ENCODE measurements at places on chromosomes 2 and 18.

DNA sequence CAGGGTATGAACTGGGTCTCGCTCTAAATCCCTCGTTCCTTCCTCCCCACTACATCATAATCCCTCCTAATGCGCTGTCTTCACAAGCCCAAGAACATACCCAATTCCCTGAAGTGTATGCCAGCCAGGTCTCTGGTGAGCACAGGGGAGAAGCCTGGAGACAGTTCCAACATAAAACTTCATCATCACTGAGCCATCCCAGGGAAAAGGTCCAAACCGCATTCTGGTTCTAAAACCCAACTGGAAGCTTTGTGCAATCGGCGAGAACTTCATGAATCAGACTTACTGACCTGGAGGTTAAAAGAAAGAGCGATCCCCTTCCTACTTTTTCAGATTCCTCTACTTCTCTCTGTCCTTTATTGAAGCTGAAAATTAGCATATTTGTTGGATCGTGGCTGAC, 132.7 kb downstream of the ALPK2 start:
- no peak for DNase-seq

DNA sequence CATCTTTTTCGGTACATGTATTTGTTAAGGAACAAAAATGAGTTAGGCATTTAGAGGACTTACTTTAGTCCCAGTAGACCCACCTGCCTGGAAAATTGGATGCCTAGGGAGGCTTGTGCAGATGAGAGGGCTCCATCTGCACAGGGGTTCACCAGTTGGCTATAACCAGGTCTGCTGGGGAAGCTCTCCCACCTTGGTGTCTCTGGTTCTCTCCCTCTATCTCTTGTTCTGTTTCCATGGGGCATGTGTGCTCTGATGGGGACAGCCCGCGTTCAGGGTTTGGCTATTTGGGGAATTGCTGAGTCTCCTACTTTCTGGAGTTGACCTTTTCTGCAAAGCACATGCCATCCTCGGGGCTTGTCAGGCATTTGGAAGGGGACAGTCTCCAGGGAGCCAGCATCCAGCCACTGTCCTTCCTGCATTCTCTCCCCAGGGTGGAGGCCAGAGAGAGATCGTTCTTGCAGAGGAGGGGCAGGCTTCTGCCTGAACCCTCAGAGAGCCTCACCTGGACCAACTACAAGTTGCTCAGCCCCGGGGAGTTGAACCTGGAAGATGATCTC, 157.3 kb downstream of the KLHL29 start:
- DNase-seq, result no peak

DNA sequence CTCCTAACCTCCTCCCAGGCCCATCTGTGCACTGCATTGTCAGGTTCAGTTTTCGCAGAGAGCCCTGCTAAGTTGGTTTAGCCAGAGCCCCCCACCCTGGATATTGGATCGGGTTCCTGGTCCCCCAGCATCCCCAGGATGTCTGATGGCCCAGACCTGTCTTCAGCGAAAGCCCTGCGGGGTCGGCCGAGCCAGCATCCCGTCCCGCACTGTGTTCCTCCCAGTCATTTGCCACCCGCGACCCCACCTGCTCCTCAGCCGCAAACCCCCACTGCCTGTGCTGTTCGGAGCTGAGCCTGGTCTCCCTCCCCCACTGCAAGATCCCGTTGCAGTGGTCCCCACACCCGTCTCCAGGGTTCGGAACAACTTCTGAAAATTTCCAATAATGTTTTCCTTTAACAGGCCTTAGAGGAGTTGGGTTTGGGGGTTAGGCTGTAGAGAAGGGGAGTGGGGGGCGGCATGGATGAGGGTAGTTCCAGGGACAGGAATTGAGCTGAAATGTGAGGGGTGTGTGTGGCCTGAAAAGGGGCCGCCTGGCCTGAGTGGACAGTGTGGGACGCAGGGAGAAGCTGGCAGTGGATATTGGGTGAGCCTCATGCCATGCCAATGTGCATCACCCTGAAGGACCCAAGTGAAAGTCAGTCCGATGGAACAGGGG, 1.6 kb upstream of the COPS9 start:
- DNase-seq, result no peak

DNA sequence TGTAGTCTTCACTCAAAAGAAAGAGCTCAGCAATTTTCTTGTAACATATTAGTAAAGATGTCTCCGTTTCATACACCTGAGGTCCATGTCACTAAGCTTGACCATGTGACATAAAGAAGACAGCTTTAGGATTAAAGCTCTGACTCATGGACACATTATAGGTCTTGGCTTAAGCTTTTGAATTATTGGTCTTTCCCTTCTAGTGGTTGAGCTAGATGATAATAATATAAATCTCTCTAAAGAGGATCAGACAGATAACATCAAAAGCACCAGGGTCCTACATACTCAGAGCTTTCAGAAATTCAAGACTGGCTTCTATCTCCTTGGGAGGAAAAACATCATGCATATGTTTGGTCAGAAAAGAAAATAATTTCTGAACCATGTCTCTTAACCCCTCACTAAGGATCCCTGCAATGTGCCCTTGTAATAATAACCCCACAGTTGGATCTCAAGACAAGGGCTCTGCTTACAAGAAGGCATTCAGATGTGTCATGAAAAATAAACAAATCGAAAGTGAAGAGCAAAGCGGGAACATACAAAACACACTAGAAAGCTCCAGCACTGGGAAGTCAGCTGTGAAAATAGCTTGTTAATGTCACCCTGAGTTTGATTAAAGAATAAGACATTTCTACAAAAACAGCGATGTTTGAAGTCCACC, 174.5 kb downstream of the PID1 start:
- no peak for DNase-seq

DNA sequence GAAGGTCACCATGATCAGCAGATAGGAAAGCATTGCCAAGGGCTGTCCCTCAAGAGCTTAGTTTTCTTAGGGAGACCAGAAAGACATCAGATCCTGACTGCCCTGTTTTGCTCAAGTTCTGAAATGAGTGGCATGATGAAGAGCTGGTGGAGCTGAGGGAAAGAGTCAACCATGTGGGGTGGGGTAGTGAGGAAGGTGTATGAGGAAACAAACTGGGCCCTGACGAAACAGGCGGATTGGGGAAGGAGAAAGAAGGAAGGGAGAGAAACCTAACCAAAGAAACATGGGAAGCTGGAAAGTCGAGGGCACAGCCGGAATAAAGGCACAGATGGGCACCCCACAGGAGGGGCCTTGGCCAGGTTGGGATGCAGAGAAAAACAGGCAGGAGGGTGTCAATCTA, 8.0 kb downstream of the TGOLN2 start:
- DNase-seq, result no peak

DNA sequence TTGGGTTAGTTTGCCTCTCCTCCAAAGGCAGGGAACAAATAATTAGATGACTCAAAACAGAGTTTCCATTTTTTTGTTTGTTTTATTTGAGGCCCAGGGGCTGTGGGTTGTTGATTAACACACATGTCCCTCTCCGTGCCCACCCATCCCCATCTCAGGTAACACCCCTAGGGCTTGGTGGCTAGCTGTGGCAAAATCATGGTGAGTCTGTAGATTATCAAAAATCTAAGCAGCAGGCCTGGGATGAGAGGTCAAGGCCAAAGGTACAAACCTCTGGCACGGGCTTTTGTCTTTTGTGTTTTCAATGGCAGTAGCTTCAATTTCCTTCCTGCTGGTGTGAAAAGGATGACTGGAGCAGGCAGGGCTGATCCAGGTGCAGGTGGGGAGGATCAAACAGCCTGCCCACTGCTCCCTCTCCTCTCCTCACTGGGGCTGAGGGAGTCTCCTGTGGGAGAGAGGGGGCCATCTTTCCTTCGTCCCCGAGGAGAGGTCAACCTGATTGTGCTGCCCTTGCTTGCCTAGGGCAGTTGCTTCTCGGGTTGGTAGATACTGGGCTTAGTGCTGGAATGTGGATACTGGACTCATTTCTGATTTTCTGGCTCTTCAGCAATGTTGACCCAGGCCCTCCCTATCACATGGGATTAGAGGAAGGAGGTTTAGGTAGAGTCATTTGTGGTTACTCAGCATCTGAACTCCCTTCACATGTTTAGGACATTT, 31.9 kb upstream of the EML4 start:
- no peak for DNase-seq

DNA sequence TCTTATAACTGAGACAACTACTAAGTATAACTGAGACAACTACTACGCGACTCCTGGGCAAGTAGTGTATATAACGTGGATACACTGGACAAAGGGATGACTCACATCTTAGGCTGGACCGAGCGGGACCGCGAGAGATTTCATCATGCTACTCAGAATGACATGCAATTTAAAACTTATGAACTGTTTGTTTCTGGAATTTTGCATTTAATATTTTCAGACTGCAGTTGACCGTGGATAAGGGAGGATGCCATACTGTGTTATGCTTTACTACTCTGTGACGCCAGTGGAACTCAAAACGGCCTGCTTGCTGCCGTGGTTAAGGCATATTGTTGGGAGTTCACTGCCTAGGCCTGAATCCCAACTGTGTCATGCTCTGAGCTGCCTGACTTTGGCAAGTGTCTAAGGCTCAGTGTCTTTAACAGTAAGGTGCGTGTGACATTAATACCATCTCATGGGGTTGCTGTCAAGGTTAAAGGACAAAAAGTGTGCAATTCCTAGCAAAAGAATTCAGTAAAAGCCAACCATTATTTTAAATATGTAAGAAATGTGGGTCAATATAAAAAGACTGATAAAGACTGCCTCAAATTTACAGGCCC, 64.6 kb downstream of the BMP10 start:
- no peak for DNase-seq

DNA sequence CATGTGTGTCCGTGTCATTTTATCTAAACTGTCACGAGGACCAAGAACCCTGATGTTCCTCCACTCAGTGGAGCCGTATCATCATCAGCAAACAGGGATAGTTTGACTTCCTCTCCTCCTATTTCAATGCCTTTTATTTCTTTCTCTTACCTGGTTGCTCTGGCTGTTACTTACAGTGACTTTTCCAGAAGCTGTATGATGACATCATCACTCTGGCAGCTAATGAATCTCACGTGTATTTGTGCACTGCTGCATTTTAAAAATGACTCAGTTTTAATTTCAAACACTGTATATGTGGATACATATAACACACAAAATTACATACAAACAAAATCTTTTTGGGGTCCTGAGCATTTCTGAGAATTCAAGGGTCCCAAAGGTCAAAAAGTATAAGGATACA, 481.4 kb downstream of the CDH2 start:
- no peak for DNase-seq

GRCh38 chr2:12918138-12918834, 201.6 kb downstream of the TRIB2 start:
- DNase-seq, result no peak

- DNase-seq, result no peak
Observed at GRCh38 chr2:232482301-232483238, 5.1 kb downstream of the ECEL1 start.

- DNase-seq, result no peak
Observed at GRCh38 chr2:64637000-64637635, 16.6 kb downstream of the SERTAD2 start.

DNA sequence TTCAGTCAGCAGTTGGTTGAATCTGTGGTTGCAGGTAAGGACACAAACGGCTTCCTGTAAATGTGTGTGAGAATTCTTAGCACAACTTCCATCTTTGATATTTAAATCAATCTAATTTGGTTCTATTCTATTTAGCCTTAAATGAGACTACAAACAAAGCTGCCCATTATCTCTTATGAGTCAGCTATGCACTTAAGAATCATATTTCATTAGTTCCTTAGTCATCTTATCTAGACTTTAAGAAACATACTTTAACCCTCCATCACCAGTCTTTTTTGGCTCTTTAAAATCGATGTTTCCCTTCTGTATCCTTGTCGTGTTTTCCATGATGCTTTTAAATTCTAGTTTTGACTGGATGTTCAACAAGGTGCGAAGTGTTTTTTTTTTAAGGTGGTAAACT, 114.4 kb upstream of the TMEM200C start:
- no peak for DNase-seq

DNA sequence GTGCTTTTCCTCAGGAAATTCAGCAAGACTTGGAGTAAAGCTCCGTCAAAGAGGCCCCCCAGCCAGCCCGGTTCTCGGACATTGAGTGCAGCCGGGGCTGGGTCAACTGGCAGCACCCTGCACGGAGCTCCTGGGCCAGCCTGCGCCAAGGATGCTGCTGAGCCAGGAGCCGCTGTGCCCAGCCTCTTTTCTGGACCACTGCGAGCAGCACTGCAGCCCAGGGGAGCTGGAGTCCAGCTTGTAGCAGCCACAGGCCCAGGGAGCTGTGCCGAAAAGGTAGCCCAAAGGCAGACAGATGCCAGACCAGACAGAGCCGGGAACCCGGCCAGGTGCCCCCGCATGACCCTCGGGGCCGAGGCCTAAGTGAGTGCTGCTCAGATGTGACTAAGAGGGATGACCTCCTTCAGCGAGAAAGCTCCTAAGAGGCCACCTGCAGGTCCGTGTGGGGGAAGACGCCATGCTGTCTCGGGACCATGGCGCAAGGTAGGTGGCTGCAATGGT, 7.3 kb downstream of the CLHC1 start:
- DNase-seq, result no peak

DNA sequence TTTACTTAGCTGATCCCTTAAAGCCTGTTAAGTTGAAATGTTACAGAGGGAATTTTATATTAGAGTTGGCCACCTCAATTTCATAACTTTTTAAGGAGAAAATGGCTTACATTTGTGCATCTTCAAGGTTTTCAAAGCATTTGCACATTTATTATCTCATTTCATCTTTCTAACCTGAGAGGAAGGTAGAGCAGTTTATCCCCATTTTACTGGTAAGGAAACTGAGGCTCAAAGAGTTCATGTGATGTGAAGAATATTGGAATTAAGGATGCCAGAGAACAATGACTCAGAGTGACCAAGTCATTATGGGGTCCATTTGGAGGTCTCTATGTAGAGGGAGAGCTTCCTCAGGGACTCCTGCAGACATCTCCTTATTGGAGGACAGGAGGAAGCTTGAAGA, 35.0 kb downstream of the PRKRA start:
- no peak for DNase-seq

DNA sequence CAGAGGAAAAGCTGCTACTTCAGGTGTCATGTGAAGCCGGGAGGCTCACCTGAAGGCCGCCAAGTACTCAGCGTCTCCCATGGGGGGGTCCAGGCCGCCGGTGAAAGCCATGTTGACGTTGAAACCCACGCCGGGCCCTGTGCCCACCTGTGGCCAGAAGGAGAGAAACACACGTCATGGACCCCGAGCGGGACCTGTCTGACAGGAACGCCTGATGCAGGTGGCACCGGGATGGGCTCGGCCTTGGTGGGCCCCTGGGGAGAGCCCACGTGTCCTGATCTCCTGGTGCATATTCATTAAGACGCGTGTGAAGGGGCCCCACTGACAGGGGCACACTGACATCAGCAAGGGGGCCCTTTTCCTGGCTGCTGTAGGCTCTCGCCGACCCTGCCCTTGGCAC, 233.2 kb downstream of the TWIST2 start:
- no peak for DNase-seq

- no peak for DNase-seq
Observed at GRCh38 chr2:16487686-16488085, 177.9 kb downstream of the CYRIA start.

- no peak for DNase-seq
Observed at GRCh38 chr2:119063177-119063576, 95.4 kb downstream of the C1QL2 start.

- DNase-seq, result no peak
Observed at GRCh38 chr2:66576561-66577320, 141.8 kb downstream of the MEIS1 start.

GRCh38 chr2:72511906-72512305, 313.9 kb downstream of the EXOC6B start:
- DNase-seq, result no peak

Measured in activated T-cell treated with anti-CD3 and anti-CD28 coated beads for 24 hours (primary cell).